ENCODE measurements at places on chromosomes 5 and 9.

DNA sequence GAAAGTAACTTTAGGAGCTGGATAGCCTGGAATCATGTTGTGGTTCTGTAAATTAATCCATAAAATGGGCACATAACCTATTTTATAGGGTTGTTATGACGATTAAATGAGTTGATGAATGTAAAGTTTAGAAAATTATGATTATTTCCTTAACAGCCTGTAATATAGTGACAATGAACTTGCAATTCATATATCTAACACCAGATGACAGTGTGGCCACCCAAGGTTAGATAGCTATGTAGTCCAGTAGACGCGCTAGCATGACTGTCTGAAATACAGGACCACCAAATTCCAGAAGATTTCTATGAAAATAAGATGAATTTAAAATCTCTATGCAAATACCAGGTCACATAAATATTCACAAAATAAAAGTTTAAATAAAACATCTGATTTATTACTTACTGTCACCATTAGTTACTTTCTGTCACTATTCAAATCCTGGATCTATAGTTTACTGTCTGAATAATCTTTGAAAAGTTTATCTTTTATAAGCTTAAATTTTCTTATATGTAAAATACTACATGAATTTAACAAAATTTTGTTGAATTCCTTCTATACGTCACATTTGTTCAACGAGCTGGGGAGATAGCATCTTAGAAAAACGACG lies 26.1 kb upstream of the MACIR start:
- DNase-seq, result no peak

- DNase-seq, result no peak
Measured at GRCh38 chr5:37437711-37438110, 58.6 kb downstream of the WDR70 start.

GRCh38 chr5:59565551-59565950 lies 328.0 kb downstream of the PDE4D start:
- no peak for DNase-seq

DNA sequence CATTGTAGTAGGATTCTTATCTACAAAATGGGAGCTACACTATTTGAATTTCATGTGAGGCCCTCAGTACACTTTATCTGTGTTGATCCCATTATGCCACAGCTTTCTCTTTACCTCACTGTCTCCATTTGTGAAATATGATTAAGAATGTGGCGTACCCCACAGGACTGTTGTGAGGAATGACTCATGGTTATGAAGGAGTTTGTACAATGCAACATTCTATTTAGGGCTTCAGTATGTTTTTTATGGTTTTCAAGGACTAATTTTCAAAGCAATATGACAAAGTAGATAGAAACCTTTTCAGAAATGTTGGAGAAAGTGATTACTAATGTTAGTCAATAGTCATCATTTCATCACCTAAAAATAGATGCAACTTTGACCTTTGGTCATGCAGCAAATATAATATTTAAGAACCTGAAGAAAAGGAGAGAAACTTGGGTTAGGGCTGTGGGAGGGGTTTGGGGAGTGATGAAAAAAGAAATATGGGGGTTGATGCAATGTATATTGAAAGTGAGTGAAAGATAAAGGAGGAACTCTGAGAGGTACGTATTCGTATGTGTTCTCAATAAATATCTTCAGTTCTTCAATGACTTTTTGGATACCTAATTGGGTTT lies 53.7 kb upstream of the PIP5K1B start:
- no peak for DNase-seq

DNA sequence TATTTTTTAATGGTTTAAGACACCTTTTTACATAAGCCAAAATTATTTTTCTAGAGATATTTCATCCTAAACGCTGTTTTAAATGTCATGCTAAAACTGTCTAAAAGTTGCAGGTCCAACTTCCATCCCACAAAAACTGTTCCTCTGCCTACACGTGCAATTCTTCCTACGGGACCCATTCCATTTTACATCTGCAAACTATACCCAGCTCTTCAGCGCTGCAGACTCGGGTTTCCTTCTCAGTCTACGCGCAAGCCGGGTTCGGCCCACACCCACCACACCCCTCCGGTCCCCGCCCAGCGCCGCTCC lies 8.7 kb downstream of the RANBP6 start:
- peak; percentile 57 for DNase-seq

GRCh38 chr9:89603767-89604665 lies 796 bp upstream of the GADD45G start:
- no peak for DNase-seq

DNA sequence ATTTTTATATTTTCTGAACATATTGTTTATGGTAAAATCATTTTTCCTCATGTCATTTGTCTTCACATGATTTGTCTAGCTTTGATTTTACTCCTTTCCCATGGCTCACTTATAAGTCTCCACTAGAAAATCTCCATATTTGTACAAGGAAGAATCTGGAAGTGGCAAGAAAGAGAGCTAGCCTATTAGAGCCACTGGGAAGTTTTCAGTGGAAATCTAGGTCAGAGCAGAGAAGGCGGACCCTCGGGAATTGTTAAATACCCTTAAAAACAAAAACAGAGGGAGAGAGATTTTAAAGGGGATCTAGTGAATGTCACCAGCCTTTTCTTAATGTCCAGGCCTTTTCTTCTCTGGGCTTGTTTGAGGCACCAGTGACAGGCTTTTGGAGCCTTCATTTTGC lies 56.6 kb downstream of the GRAMD2B start:
- no peak for DNase-seq

DNA sequence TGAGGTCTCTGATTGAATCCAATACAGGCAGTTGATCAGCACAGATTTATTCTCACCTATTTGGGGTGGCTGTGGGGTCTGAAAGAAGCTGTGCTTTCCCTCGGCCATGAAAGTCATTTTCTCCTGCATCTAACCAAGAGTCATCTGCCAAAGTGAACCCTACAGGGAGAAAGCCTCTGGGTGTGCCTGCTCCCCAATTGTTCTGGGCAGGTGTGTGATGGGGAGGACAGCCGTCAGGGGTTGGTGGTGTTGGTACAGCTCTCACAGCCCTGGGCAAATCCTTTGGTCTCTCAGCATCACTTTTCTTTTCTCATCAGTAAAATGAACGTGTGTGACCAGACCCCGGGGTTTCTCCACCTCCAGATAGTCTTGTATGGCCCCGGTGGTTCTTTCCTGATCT lies 2.5 kb downstream of the PHF2 start:
- no peak for DNase-seq

- DNase-seq, result no peak
Measured at GRCh38 chr5:14219800-14220512, 76.8 kb downstream of the TRIO start.

GRCh38 chr9:366620-367019 lies 152.0 kb downstream of the DOCK8 start:
- DNase-seq, result no peak

DNA sequence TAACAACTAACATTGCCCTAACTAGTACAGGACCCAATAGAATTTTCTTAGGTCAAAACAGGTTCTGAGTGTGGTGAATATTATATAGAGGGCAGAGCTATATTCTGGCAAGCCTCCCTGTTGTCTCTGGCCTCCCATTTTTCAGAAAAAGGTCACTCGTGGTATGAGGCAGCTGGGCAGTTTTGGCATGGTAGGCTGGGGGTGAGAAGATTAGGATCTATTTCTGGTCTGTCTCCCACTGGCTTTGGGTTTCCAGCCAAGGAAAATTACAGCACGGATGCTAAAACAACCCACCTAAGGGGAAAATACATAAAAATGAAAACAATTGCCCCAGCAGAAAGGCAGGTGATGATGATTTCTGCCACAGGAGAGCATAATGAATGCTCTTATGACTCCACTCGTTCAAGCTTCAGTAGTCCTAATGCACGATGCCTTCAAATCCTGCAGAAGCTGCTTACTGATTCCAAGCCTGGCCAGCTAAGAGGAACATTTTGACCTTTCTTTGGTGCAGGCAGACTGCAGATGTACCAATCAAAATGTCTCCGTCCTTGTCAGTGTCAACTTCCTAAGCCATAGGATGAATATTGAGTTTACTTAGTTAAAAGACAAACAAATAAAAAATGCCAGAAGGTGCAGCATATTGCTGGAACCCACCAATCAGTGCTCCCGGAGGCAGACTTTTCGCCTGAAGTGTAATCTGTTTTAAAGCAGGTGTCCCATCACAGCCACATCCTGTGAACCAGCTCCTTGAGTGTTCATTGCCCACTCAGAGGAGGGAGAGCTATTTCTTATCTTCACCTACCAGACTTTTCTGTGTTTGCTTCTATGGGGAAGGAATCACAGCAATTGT lies 435.4 kb downstream of the ZSWIM6 start:
- DNase-seq, result no peak

GRCh38 chr9:89983411-89983810 lies 378.6 kb downstream of the GADD45G start:
- DNase-seq, result no peak
